ENCODE measurements at places on chromosomes 13 and 19.
A peak's percentile ranks its signal among the peaks of the same experiment; 100 is the strongest.

DNA sequence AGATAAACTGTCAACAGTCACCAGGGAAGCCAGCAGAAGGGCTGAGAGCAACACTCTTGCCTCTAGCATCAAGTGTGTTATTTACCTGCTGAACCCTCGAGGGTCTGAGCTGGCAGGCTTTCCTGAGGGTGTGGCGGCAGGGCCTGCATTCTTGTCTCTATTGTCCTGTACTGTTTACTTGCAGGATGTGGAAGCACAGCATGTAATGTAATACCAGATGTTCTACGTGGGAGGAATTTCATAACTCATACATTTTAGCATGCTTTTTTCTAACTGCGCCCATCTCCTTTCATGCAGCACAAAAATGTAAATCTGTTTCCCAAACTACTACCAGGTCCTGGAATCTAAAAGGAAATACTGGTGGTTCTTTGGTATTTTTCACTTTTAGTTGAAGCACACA is 153.1 kb downstream of the RGCC start:
- no peak overlapping the region for H3K4me3 ChIP-seq
- H3K4me1 ChIP-seq: peaks cover 8% of the 10 kb centered on the region
- no peaks in the 10 kb centered on the region for H3K27me3 ChIP-seq

DNA sequence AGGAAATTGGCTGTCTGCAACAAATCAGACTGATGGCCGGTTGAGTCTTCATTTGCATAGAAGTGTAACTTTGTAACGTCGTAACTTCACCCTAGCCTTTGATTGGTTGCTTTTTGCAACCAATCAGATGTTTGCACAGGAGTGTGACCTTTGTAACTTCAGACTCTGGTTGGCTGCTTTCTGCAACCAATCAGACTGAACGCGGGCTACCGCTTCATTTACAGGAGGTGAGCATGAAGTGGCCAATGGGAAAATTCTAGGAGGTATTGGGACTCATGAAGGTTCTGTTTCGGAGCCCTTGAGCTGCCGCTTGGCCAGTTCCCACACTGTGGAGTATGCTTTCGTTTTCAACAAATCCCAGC is 441 bp upstream of the ZNF559 start:
- H3K27ac ChIP-seq: peak overlapping the region; percentile 92
- no peaks in the 10 kb centered on the region for H3K27me3 ChIP-seq
- H3K4me3 ChIP-seq: peak overlapping the region; percentile 90
- peaks cover 6% of the 10 kb centered on the region for H3K4me1 ChIP-seq
- no peaks in the 10 kb centered on the region for H3K36me3 ChIP-seq
- peak; percentile 57 for DNase-seq

DNA sequence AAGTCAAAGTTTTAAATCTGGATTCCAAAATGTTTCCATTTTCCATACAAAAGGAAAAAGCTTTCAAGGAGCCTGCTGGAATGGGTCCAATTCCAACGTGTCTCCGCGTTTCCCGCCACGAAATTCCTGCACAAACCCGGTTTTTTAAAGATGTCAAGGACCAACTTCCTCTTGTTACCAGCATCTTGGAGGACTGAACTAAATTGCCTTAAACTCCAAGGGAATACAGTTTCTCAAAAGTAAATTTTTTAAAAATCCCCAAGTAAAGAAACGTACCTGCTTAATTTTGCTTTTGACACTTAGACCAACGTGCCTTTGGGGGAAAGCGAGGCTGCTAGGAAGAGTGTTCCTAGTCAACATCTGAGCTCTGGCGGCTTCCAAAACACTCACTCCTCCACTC is 12.3 kb upstream of the SOX1 start:
- H3K36me3 ChIP-seq: no peaks in the 10 kb centered on the region
- no peak overlapping the region for H3K27ac ChIP-seq
- no peaks in the 10 kb centered on the region for H3K27me3 ChIP-seq
- H3K4me1 ChIP-seq: no peaks in the 10 kb centered on the region
- no peak overlapping the region for H3K4me3 ChIP-seq

- no peaks in the 10 kb centered on the region for H3K27me3 ChIP-seq
- H3K4me3 ChIP-seq: no peak overlapping the region
- no peaks in the 10 kb centered on the region for H3K4me1 ChIP-seq
- no peaks in the 10 kb centered on the region for H3K36me3 ChIP-seq
- no peak overlapping the region for H3K27ac ChIP-seq
These were observed 134.0 kb downstream of the UFM1 start for GRCh38 chr13:38483623-38484022.

DNA sequence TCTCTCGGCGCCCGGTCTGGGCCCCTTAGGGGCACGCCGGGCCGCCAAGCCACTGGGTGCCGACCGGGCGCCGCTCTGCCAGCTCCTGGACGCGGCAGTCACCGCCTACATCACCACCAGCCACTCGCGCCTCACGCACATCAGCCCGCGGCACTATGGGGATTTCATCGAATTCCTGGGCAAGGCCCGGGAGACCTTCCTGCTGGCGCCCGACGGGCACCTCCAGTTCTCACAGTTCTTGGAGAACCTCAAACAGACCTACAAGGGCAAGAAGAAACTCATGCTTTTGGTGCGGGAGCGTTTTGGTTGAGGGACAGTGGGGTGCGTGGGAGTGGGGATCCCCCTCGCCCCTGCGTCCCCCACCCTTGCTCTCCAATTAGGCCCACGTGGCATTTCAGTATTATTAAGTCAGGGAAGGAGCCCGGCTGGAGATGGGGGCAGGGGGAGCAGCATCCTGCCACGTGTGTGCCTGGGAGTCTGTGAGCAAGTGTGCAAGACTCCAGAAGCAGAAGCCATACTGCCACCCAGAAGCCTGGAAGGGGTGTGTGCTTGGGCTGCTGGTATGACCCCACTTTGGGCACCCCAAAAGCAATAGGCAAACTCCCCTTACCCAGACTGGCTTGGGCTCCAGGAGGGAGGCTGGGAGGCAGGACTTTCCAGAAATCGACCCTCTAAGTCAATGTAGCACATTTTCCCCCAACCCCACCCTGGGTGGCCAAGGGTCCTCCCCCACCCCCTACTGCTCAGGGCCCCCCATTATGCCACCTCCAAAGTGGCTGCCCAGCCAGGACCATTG is 35.7 kb downstream of the ZSWIM4 start:
- no peak overlapping the region for H3K4me3 ChIP-seq
- no peaks in the 10 kb centered on the region for H3K27me3 ChIP-seq
- no peaks in the 10 kb centered on the region for H3K36me3 ChIP-seq

DNA sequence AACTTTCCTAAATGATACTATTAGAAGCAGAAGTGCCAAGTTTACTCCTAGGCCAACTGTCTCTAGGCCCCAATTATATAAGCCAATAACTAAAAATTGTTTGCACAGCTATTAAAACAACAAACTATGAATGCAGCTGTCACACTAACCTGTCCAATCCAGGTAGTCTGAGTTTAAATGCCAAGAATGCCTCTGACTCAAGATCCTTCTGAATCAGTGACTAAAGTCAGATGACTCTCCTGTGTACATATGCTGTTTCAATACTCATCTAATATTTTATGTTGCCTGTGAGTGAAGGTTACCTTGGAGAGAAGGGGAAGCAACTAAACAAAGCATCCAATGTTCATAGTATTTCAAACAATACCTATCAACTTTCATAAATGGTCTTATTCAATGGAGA is 257.0 kb downstream of the ENOX1 start:
- no peak for DNase-seq
- no peak overlapping the region for H3K27ac ChIP-seq

- DNase-seq: no peak
- no peak overlapping the region for H3K27ac ChIP-seq
- no peaks in the 10 kb centered on the region for H3K4me1 ChIP-seq
- H3K36me3 ChIP-seq: no peaks in the 10 kb centered on the region
- H3K27me3 ChIP-seq: no peaks in the 10 kb centered on the region
These were observed 13.0 kb downstream of the CCNA1 start for GRCh38 chr13:36445278-36445677.

DNA sequence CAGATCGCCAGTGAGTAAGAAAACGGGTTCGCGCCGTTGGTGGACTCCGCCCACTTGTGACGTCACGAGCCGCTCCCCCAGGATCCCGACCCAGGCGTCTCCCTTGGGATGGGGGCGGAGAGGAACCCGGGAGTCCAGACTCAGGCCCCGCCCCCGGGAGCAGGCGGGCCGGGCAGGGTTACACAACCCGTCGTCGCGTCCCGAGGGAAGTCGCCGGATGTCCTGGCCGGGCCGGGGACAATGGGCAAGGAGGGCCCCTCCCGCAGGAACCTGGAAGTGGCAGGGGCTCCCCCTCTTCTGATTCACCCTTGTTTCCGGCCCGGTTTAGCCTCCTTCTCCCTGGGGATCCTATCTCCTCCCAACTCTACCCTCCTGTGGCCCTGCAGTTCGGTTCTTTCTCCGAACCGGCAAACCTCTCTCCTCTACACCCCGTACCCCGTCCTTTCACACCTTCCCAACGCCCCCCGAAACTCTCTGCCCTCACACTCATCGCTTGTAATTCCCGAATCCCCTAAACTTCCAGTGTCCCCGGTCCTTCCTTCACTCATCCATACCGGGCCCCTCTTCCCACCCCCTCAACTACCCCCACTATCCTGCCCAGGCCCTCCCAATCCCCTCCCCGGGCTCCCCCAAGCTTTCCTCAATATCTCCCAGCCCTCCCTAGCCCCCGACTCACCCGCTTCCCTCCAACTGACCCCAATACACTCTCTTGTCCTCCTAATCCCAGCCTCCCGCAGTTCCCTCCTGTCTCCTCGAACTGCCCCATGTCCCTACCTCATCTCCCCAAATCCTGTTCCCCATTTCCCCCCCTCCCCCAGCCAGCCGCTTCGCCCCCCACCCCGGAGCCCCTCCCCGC is 20.0 kb upstream of the ERCC1 start:
- peak overlapping the region; percentile 94 for H3K27ac ChIP-seq
- H3K36me3 ChIP-seq: no peaks in the 10 kb centered on the region
- H3K27me3 ChIP-seq: no peaks in the 10 kb centered on the region
- peak overlapping the region; percentile 41 for H3K4me3 ChIP-seq

DNA sequence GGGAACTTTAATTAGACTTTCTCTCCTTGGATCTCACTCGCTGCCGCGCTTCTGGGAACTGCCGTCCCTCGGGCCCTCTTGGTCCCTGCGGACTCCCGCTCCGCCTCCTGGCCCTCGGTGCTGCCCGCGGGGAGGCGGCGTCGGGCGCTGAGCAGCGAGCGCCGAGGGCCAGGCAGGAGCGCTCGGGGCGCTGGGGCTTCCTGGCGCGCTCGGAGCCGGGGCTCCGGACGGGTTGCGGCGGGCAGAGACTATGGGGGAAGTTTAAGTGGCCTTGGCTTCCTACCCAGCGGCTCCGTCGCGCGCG is 704 bp downstream of the CHST8 start:
- DNase-seq: no peak
- peak overlapping the region; percentile 51 for H3K4me3 ChIP-seq
- no peaks in the 10 kb centered on the region for H3K27me3 ChIP-seq

- no peak for DNase-seq
- peaks cover 74% of the 10 kb centered on the region for H3K36me3 ChIP-seq
- no peak overlapping the region for H3K27ac ChIP-seq
- H3K4me1 ChIP-seq: no peaks in the 10 kb centered on the region
- no peaks in the 10 kb centered on the region for H3K27me3 ChIP-seq
These were observed 13.5 kb downstream of the ZSCAN5A start for GRCh38 chr19:56301155-56301554.

GRCh38 chr13:21243045-21243897 is 66.8 kb downstream of the MRPL57 start:
- H3K27me3 ChIP-seq: no peaks in the 10 kb centered on the region
- no peak for DNase-seq
- H3K27ac ChIP-seq: no peak overlapping the region
- no peaks in the 10 kb centered on the region for H3K36me3 ChIP-seq
- H3K4me3 ChIP-seq: no peak overlapping the region
- no peaks in the 10 kb centered on the region for H3K4me1 ChIP-seq

GRCh38 chr19:58217607-58218391 is 10.9 kb upstream of the ZNF544 start:
- no peak overlapping the region for H3K4me3 ChIP-seq
- no peak for DNase-seq
- H3K36me3 ChIP-seq: peaks cover 6% of the 10 kb centered on the region
- no peak overlapping the region for H3K27ac ChIP-seq
- H3K4me1 ChIP-seq: no peaks in the 10 kb centered on the region

DNA sequence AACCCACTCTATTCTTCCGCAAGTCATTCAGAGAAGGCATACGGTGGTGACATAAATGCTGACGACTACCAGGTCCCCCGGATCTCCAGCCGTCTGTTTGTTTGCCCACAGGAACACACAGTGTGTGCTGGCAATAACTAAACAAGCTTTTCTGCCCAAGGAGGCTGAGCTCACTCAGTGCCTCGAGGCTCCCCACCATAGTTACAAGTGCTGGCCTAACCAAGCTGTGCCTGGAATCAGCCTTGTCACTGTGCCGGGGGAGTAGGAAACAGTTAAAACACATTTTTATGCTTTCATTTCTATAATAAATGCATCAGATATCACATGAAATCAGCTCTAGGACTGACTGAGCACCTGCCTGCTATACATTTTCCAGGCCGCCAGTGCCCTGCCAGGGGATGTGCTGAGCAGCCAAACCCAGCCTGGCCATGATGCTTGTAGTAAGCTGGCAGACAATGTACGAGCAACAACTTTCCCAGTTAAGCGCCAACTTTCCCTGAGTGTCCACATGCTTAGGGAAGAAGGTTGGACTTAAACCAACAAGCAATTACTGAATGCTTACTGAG is 28.1 kb downstream of the BRD4 start:
- H3K4me1 ChIP-seq: peaks cover 78% of the 10 kb centered on the region
- no peaks in the 10 kb centered on the region for H3K27me3 ChIP-seq

GRCh38 chr13:65613004-65613403 is 1617.1 kb downstream of the PCDH9 start:
- no peak for DNase-seq
- no peak overlapping the region for H3K4me3 ChIP-seq
- H3K27ac ChIP-seq: no peak overlapping the region
- H3K4me1 ChIP-seq: no peaks in the 10 kb centered on the region
- no peaks in the 10 kb centered on the region for H3K36me3 ChIP-seq

GRCh38 chr13:38824342-38824741 is 137.5 kb downstream of the FREM2 start:
- DNase-seq: no peak
- H3K27me3 ChIP-seq: no peaks in the 10 kb centered on the region
- no peak overlapping the region for H3K27ac ChIP-seq
- H3K36me3 ChIP-seq: no peaks in the 10 kb centered on the region
- peaks cover 6% of the 10 kb centered on the region for H3K4me1 ChIP-seq

- H3K27ac ChIP-seq: peak overlapping the region; percentile 13
- H3K4me1 ChIP-seq: no peaks in the 10 kb centered on the region
- no peak overlapping the region for H3K4me3 ChIP-seq
These were observed 17.9 kb downstream of the SLC25A42 start for GRCh38 chr19:19081642-19082151.

- no peaks in the 10 kb centered on the region for H3K36me3 ChIP-seq
- DNase-seq: no peak
- peaks cover 70% of the 10 kb centered on the region for H3K27me3 ChIP-seq
- no peak within 1 kb of the TSS for H3K27ac ChIP-seq
- peaks cover 29% of the 10 kb centered on the region for H3K4me1 ChIP-seq
These were observed at the start of gene APLP1 for GRCh38 chr19:35868172-35868822. Gene APLP1, plus strand, starts transcription at chr19:35868574. Its CDS starts 63 bp downstream, at chr19:35868637.

GRCh38 chr13:31012655-31013024 is 80.2 kb downstream of the TEX26 start:
- H3K36me3 ChIP-seq: no peaks in the 10 kb centered on the region
- H3K27ac ChIP-seq: no peak overlapping the region
- no peak overlapping the region for H3K4me3 ChIP-seq
- DNase-seq: no peak
- H3K4me1 ChIP-seq: peaks cover 7% of the 10 kb centered on the region
- no peaks in the 10 kb centered on the region for H3K27me3 ChIP-seq

- no peak overlapping the region for H3K27ac ChIP-seq
- no peaks in the 10 kb centered on the region for H3K27me3 ChIP-seq
- no peaks in the 10 kb centered on the region for H3K36me3 ChIP-seq
- peaks cover 13% of the 10 kb centered on the region for H3K4me1 ChIP-seq
These were observed 34.2 kb downstream of the TSHZ3 start for GRCh38 chr19:31314849-31315629.

- no peaks in the 10 kb centered on the region for H3K4me1 ChIP-seq
- H3K27ac ChIP-seq: no peak overlapping the region
- H3K4me3 ChIP-seq: no peak overlapping the region
- H3K27me3 ChIP-seq: no peaks in the 10 kb centered on the region
- no peak for DNase-seq
These were observed 51.3 kb upstream of the CYSLTR2 start for GRCh38 chr13:48602296-48603016.
